ENCODE measurements at places on chromosomes 2 and 18.

GRCh38 chr2:1406434-1406833, 6.8 kb upstream of the TPO start:
- DNase-seq = no peak

DNA sequence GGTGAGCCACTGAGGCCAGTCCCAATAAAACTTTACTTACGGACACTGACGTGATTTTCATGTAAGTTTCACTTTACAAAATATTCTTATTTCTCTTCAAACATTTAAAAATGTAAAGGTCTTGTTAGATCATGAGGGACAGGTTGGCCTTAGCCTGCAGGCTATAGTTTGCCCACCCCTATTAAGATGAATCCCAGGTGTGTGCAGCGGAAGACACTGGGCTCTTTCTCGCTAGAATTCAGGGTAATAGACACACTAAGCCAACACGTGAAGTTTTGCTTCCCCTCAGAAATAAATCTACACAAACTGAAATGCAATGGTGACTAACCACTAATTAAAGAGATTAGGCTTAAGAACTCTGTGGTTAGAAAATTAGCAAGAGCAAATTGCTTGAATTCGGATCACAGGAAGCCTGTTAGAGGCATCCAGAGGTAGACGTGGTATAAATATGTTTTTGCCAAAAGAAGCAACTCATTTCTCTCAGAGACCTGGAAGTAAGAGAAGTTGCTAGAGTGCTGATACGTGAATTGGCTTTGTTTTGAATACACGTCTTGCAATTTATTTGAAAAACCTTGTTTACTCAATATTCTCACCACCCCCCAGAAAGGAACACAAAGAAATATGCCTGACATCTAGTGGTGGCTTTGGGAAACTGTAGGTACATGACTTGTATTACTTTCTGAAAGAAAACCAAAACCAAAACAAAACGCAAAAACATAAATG, 151.6 kb downstream of the DTNB start:
- DNase-seq = peak; percentile 81

GRCh38 chr2:50126845-50127244, 905.1 kb downstream of the NRXN1 start:
- DNase-seq = no peak

DNA sequence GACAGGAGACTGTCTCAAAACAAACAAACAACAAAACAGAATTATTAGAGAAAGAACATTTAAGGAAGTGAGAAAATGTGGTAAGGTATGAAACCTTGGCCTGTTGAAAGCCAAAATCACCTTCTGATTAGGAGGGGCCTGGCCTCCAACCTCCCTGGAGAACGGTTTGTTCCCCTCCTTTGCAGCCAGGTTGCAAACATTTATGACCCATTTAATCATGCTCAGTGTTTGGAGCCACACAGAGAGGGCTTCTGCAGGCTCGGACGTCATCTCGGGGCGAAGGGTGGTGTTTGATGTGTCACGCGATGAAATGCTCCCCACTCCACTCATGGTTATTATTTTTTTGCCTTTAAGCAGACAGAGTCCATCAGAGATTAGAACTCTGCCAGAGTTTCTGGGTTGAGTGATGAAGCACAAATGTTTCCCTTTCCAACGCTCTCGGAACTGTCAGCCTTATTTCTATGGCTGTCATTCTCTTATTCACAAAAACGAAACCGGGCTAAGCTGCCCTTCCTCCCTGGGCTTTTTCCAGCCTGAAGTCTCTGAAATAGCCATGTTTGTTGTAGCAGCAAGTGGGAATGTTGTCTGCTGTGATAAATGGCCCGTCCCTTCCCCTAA, 33.6 kb upstream of the ROCK2 start:
- peak; percentile 32 for DNase-seq

- DNase-seq = no peak
These were observed 126.6 kb downstream of the UBE2E3 start for GRCh38 chr2:181106789-181107627.

GRCh38 chr2:151767536-151767935, 33.3 kb upstream of the NEB start:
- DNase-seq = no peak

DNA sequence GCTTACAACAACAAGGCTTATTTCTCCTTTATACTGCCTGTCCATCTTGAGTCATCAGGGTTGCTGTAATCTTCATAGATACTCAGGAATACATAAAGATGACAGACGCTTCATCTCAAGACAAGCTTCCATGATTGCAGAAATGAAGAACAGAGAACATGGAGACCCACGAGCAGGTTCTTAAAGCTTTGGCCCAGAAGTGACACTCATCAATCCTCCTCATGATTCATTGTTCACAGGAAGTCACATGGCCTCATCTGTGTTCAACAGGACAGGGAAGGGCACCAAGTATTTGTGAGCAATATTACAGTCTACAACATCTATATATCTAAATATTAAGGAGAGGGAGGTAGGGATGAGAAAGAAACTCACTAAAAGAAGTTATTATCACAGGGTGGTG, 36.5 kb upstream of the PGAP1 start:
- no peak for DNase-seq

- no peak for DNase-seq
These were observed 257.4 kb upstream of the SLC14A2 start for GRCh38 chr18:45357686-45358470.

- DNase-seq = no peak
These were observed at the start of gene SLC19A3 for GRCh38 chr2:227717687-227718567. TSS of gene SLC19A3 (minus strand) at chr2:227718028. CDS start at chr2:227702318, 15,710 bp downstream.

DNA sequence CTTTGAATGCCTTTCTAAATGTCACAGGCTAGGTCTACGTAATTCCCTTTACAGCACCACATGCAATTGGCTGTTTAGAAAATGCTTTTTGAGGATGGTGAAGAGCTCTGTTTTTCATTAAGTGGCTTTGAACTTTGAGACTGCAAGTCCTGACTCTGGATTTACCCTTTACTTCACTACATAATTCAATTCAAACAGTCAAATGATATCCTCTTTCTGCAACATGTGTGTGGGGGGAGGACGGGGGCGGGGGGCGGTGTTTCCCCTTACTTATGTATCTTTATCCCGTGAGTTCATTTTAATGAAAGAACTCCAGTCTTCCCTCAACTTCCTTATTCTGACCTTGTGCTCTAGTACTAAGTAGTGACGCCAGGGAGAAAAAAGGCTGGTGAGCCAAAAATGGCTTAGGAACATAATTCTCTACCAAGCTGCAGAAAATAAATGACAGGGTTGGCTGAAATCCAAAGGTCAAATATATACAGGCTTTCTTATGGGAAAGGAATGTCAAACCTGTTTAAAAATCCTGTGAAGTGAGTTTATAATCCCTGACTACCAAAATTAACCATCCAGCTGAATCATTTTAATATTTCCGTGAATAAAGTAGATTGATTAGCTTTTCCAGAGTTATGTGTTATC, 119.6 kb downstream of the SLC8A1 start:
- no peak for DNase-seq

DNA sequence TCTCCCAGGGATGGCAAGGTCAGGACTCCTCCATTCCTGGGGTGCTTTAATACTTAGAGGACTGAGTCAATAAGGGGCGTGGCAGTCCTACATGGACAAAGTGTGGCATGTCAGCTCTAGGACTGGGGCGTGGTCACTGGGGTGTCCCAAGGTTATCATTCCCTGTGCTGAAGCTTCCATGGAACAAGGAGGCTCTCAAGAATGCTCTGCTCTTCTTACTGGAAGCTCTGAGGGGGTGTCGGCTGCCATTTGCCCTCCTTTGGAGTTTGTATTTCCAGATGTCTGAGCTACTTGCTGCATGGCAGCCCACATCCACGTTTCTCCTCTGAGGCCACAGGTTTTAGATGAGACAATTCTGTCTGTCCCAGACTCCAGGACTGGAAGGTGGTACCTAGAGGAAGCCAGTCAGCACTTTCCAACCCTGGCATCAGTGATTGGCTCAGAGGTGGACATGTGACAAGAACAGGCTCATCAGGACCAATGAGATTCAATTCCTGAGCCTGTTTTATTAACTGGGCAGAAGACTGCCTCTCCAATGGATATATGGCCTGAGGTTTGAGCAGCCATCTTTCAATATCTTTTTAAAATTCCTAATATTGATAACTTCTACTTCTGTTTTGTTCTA, 128.9 kb upstream of the ARL4C start:
- DNase-seq = peak; percentile 44

DNA sequence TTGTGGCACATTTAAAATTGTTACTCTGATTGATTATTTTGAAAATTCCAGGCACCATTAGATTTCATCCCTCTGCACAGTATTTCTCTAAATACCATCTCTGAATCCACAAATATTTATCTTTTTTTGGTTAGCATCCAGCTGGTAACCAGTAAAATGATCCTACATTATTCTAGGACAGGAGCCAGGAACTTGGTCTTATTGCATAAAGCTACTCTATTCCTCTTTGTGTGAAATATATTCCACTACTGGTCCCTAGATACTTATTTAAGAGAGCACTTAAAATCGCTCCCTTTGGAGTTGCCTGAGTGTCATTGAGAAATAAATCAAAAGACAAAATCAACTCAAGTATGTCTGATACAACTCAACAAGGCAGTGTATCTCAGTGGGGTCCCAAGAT, 7.4 kb upstream of the MBOAT2 start:
- no peak for DNase-seq
